ENCODE measurements at places on chromosomes 1 and 21.

GRCh38 chr1:177927021-177927596 is 42.7 kb downstream of the SEC16B start:
- H3K4me3 ChIP-seq, result no peak overlapping the region
- no peaks in the 10 kb centered on the region for H3K27me3 ChIP-seq
- DNase-seq, result peak; percentile 98
- H3K4me1 ChIP-seq, result peaks cover 18% of the 10 kb centered on the region
- H3K27ac ChIP-seq, result peak overlapping the region; percentile 75
- H3K36me3 ChIP-seq, result no peaks in the 10 kb centered on the region

DNA sequence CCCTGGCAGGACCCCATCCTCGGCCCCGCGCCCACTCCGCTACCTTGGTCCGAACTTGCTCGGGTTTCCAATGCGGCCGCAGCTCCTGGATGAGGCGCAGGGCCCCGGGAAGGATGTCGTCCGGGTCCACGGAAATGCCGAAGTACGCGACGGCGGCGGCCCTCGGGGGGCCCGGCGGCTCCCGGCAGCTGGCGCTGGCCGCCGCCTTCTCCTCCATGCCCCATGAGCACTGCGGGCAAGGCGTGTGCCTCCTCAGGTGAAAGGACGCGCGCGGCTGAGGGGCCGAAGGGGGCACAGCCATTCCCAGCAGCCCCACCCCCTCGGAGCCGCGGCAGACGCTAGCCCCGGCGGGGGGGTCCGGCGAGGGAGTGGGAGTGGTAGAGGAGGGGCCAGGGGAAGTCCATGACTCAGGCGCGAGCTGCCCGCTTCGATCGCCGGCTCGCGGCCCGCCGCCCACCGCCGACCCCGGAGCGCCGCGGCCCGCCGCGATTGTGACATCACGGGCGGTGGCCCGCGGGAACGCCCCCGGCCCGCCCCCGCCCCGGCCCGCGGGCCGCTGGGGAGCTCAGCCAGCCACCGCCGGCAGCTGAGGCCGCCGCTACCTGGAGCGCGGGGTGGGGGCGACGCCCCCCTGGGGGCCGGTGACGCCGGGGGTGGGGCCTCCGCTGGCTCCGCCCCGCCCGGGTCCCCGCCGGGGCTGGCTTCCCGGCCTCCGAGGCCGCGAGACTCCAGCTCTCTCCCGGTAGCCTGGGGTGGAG is at the start of gene ETNK2:
Gene ETNK2 (minus strand): TSS at position 493 of the 758 bp plus-strand sequence. CDS start 192 bp downstream, at position 301.
- peak; percentile 59 for DNase-seq
- no peaks in the 10 kb centered on the region for H3K36me3 ChIP-seq
- peaks cover 29% of the 10 kb centered on the region for H3K27me3 ChIP-seq
- no peak within 1 kb of the TSS for H3K27ac ChIP-seq
- peak within 1 kb of the TSS; percentile 58 for H3K4me3 ChIP-seq

DNA sequence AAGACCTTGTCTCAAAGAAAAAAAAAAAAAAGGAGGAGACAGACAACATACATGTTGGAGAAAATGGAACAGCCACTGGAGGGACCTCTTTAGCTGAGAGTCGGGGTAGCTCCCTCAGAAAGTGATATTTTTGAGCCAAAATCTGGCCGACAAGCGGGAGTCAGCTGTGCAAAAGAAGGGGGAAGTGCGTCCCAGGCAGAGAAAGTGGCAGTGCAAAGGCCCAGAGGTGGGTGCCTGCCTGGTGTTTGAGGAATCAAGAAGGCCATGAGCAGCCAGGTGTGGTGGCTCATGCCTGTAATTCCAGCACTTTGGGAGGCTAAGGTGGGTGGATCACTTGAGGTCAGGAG is 6.1 kb upstream of the CROCC start:
- no peaks in the 10 kb centered on the region for H3K36me3 ChIP-seq
- DNase-seq, result no peak
- H3K4me1 ChIP-seq, result peaks cover 6% of the 10 kb centered on the region

DNA sequence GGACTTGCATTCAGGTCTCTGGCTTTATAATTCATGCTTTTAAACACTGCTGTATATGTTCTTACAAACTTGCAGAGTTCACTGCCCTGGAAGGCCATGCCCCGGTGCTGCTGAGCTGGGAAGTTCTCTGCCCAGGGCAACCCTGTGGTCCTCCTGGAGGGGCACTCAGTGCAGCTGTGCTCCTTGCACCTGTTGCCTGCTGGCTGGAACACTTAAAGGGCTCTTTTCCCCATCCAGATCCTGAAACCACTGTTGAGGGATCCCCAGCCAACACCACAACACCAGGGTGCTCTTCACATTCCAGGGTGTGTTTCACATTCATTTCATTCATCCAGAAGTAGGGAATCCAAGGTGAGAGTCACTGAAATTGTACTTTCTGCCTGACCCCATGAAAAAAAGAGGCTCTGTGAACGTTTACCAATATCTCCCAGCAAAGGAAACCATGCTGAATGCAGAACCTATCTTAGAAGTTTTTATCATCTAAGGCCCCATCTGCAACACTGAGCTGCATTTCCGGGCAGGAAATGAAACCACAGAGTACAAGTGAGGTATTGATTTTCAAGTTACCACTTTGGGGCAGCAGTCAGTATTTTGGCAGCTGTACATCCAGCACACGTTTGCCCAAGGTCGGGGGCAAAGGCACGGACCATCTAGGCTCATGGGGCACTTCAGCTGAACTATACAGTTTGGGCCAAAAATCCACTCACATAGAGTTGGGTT is 16.4 kb upstream of the KIAA0040 start:
- no peaks in the 10 kb centered on the region for H3K36me3 ChIP-seq
- H3K27me3 ChIP-seq, result no peaks in the 10 kb centered on the region
- H3K4me1 ChIP-seq, result no peaks in the 10 kb centered on the region
- no peak overlapping the region for H3K27ac ChIP-seq

- peaks cover 20% of the 10 kb centered on the region for H3K4me1 ChIP-seq
- peak overlapping the region; percentile 92 for H3K4me3 ChIP-seq
- DNase-seq, result no peak
- peak overlapping the region; percentile 86 for H3K27ac ChIP-seq
- H3K27me3 ChIP-seq, result no peaks in the 10 kb centered on the region
- H3K36me3 ChIP-seq, result peaks cover 15% of the 10 kb centered on the region
Observed at GRCh38 chr1:153611356-153611755, 1.6 kb downstream of the S100A16 start.

- H3K4me3 ChIP-seq, result no peak overlapping the region
- H3K36me3 ChIP-seq, result no peaks in the 10 kb centered on the region
- peak overlapping the region; percentile 57 for H3K27ac ChIP-seq
- H3K4me1 ChIP-seq, result peaks cover 29% of the 10 kb centered on the region
Observed at GRCh38 chr1:170694172-170694926, 30.4 kb downstream of the PRRX1 start.

DNA sequence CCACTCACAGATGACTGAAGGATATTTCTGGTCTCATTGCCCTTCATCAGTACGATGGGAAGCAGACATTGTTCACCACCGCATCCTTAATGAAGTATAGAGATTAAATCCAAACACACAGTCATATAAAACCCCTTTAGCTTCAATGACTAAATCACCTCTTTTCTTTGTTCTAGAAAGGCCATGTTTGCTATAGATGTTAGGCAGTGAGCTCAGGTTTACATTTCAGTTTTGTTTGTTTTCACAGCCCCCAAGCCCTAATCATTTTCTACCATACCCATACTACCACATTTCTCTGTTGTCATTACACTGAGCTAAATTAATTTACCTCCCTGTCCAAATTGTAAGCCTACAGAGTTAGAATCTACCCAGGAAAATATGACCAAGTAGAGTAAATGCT is 385.1 kb downstream of the NTNG1 start:
- no peaks in the 10 kb centered on the region for H3K27me3 ChIP-seq
- no peak for DNase-seq
- H3K4me3 ChIP-seq, result no peak overlapping the region
- H3K36me3 ChIP-seq, result no peaks in the 10 kb centered on the region
- H3K27ac ChIP-seq, result no peak overlapping the region

GRCh38 chr1:245800901-245801605 is 646.3 kb downstream of the KIF26B start:
- no peaks in the 10 kb centered on the region for H3K4me1 ChIP-seq
- no peak overlapping the region for H3K27ac ChIP-seq
- DNase-seq, result peak; percentile 54

DNA sequence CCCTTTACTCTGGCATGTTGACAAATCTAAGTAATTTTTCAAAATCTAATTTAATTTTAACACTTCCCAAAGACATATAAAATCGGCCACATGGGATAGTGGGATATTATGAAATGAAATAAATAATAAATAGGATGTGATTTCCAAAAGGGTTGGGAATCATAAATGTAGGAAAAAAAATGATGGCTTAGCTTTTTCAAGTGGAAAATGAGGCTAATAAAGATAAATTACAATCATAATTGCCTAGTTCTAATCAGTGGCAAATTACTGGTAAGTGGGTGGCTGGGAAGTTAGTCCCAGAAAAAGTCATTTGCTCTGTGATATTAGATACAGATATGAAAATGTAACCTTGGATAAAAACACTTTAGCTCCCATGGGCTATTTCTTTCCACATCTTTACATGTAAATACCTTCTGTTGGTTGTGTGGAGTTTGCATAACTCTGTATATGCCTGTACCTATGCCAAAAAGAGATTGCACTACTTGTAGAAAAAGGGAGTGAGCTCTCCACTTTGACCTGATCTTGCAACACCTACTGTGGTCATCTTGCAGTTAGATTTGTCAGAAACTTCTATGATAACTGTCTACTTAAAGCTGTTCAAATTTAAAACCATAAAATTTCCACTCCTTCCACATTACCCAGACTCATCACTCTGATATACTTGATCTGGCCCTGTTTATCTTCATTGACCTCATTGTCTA is 284.6 kb upstream of the KAZN start:
- no peaks in the 10 kb centered on the region for H3K36me3 ChIP-seq
- no peaks in the 10 kb centered on the region for H3K4me1 ChIP-seq
- H3K4me3 ChIP-seq, result no peak overlapping the region

GRCh38 chr1:173646656-173647055 is 11.5 kb downstream of the TEX50 start:
- no peaks in the 10 kb centered on the region for H3K27me3 ChIP-seq
- no peaks in the 10 kb centered on the region for H3K4me1 ChIP-seq
- H3K4me3 ChIP-seq, result no peak overlapping the region
- no peak for DNase-seq

- no peak overlapping the region for H3K27ac ChIP-seq
- no peaks in the 10 kb centered on the region for H3K4me1 ChIP-seq
- no peak overlapping the region for H3K4me3 ChIP-seq
- no peaks in the 10 kb centered on the region for H3K27me3 ChIP-seq
Observed at GRCh38 chr1:232382671-232383070, 247.3 kb downstream of the SIPA1L2 start.

DNA sequence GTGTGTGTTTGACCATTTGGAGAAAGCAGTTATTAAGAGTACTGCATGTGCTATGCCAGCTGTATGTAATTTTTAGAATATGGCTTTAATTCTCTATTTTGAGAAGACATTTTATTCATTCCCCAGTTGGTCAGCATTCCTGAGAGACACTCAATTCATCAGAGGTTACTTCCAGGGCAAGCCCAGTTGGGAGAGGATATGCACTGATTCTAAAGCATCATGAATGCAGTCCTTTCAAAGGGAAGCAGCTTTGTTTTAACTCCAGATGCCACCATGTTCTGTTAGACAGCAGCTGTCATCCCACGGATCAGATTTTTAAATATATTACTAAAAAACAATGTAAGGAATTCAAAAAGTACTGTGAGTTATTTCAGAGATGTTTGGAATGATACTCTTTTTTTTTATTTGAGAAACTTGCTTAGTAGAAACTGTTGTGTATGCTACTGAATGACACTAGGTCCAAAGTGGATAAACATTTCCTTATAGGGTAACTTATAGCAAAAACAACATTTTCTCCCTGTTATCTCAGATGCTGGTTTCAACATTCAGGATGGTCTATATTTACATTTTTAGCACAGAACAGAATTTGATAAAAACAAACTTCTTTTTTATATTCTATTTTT is 149.5 kb upstream of the B3GALT2 start:
- peaks cover 13% of the 10 kb centered on the region for H3K4me1 ChIP-seq
- no peak overlapping the region for H3K27ac ChIP-seq
- H3K36me3 ChIP-seq, result no peaks in the 10 kb centered on the region
- no peak overlapping the region for H3K4me3 ChIP-seq
- no peaks in the 10 kb centered on the region for H3K27me3 ChIP-seq

DNA sequence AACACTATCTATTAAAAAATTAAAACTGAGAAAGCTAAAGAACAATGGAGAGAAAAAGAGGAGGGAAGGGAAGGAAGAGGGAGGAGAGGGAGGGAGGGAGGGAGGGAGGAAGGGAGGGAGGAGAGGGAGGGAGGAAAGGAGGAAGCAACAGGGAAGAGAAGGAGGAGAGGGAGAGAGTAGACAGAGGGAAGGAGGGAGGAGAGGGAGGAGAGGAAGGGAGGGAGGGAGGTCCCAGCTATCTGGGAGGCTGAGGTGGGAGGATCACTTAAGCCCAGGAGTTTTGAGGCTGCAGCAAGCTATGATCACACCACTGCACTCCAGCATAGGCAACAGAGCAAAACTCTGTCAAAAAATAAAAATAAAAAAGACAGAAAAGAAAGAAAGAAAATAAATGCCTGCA is 16.5 kb downstream of the ZBTB17 start:
- no peaks in the 10 kb centered on the region for H3K36me3 ChIP-seq
- peaks cover 27% of the 10 kb centered on the region for H3K4me1 ChIP-seq
- H3K4me3 ChIP-seq, result no peak overlapping the region
- no peak for DNase-seq

- no peaks in the 10 kb centered on the region for H3K27me3 ChIP-seq
- no peak overlapping the region for H3K4me3 ChIP-seq
- no peak overlapping the region for H3K27ac ChIP-seq
- DNase-seq, result peak; percentile 35
Observed at GRCh38 chr1:19204446-19205266, 5.4 kb downstream of the UBR4 start.

DNA sequence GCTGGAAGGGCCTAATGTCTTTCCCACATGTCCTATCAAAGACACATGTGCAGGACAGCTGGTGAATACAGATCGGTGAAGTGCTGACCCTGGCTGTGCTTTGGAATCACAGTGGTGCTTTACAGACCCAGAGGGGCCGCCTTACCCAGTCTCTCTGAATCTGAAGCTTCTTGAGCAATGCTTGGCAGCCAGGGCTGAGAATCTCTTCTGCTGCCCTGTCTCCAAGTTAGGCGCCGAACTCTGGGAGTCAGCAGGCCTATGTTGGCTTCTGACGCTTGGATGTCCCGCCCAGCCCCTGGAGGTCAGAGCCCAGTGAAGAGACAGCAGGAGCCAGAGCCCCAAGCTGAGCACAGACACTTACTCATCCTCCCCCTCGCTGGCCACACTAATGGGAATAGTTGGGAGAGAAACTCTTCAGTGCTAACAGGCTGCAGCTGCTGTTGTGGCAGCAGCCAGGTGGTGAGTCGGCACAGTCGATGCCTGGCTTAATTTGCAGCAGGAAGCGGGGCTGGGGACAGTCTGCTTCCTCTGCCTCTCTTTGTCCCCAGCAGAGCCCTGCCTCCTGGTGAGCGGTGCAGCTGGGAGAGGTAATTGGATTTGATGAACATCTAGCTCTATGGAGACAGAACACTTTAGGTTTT is 68.1 kb downstream of the URB2 start:
- H3K27me3 ChIP-seq, result no peaks in the 10 kb centered on the region
- no peaks in the 10 kb centered on the region for H3K36me3 ChIP-seq
- no peak overlapping the region for H3K4me3 ChIP-seq

GRCh38 chr21:45109831-45110492 is 35.6 kb downstream of the ADARB1 start:
- DNase-seq, result peak; percentile 29
- H3K27ac ChIP-seq, result no peak overlapping the region
- no peaks in the 10 kb centered on the region for H3K36me3 ChIP-seq
- no peak overlapping the region for H3K4me3 ChIP-seq
- no peaks in the 10 kb centered on the region for H3K27me3 ChIP-seq
- H3K4me1 ChIP-seq, result no peaks in the 10 kb centered on the region
